NCI-H748 treated with DMSO at 0.1 percent for 48 hours (cell line): ENCODE measurements at places on chromosomes 3 and 15.

DNA sequence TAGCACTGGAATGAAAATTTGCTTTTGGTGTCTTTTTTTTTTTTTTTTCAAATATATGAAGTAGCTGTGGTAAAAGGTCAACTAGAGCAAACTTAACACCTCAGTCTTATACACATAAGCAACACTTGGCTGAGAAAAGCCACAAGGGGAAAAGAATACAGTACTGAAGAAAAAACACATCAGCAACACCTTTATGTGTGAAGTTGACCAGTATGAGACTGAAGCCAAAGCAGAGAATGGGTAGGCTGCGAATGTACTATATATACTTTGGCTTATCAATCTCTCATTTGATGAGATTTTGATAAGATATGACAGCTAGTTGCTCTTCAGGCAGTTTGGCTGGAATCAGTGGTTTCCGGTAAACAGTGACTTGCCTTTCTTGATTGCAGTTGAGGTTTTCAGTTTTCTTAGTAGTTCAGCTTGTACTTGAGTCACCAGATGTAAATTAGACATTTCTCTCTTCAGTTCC lies 22.0 kb upstream of the ZCWPW2 start:
- no peak for DNase-seq

DNA sequence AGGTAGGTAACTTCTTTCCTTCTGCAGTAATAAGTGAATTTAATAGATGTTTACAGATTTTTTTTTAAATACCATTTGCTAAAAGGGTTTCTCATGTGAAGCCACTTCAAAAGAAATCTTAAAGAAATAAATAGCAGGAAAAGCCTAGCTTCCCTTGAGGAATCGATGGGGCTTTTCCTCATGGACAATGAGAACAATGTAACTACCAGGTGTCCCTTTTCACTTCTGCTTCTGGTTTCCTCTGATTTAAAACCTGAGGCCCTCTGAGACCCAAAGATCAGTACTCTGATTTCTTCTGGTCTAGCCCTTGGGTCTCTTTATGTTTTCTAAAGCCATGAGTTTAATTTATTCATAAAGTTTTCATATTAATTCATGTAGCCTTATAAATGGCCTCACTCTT lies 13.1 kb upstream of the TMEM42 start:
- DNase-seq: no peak

DNA sequence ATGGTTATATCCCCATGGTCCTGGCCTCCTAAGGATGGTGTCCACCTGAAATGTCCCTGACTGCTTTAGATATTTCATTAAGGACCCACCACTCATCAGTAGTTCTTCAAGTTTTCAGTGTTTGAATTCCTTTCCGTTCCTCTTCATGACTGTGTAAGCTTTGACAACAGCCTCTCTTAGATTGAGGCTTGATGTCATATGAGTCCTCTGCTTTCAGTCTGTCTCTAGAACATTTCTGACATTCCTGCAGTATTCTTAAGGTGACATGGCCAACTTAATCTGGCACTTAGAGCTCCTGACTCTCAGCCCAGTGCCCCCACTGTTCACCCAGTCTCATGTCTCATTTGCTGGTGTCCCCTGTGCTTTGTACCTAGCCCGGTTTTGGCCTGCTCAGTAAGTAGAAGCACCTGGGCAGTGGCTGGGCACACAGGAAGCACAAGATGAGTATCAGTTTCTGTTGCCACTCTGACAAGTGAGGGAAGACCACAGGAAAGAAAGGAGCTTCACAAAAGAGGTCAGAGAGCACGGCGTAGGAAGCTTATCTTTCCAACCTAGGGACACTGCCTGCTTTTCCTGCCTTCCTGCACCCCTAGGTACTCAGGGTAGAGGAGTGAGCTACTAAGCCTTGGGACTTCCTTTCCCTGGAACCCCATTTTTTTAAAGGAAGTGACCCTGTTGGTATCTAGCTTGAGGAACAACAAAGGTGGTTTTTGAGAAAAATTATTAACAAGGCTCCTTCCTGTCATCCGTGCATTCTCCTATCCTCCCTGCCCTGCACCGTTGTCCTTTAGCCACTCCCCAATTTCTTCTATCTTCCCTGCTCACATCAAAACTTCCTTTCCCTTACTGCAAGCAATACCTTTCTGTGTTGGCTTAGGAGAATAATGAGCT lies 103.1 kb downstream of the KLHL25 start:
- DNase-seq: no peak

GRCh38 chr15:58556028-58556361 lies 124.2 kb downstream of the LIPC start:
- no peak for DNase-seq

DNA sequence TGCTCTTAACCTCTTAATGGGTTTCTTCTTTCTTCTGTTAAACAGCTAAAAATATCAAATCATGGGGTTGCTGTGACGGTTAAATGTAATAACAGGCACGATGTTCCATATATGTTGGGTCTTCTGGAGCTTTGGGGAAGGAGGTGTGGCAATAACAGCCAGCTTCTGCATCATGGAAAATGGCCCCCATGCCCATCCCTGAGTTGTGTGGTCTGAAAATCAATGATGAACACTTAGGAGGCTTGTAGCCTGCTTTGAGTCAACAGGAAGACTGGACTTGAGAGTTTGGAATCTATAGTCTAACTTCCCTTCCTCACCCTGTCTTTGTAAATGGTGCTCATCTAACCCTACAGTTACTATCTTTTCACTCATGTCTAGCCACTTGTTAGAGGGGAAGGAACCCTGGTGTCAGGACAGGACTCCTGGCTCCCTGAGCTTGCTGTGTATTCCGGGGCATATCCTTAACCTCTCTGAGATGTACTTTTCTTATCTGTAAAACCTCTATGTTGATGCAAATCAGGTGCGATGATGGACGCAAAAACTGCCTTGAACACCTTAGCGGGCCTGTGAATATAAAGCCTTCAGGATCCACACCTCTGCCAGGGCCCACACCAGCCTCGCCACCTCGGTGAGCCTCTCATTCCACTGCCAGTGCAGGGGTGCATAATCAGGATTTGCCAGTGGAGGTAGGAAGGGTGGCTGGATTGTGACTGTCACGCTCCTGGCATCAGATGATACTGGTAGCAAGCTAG lies 27.5 kb downstream of the SMAD3 start:
- DNase-seq: no peak
